ENCODE measurements at places on chromosomes 2 and 18. TPM values are rescaled to one million over a fixed set of nuclear protein-coding genes. Genes with fewer than 3 reads are reported as not detected.

The KLHL41 gene
- polyA plus RNA-seq = 0.76 TPM

DNA sequence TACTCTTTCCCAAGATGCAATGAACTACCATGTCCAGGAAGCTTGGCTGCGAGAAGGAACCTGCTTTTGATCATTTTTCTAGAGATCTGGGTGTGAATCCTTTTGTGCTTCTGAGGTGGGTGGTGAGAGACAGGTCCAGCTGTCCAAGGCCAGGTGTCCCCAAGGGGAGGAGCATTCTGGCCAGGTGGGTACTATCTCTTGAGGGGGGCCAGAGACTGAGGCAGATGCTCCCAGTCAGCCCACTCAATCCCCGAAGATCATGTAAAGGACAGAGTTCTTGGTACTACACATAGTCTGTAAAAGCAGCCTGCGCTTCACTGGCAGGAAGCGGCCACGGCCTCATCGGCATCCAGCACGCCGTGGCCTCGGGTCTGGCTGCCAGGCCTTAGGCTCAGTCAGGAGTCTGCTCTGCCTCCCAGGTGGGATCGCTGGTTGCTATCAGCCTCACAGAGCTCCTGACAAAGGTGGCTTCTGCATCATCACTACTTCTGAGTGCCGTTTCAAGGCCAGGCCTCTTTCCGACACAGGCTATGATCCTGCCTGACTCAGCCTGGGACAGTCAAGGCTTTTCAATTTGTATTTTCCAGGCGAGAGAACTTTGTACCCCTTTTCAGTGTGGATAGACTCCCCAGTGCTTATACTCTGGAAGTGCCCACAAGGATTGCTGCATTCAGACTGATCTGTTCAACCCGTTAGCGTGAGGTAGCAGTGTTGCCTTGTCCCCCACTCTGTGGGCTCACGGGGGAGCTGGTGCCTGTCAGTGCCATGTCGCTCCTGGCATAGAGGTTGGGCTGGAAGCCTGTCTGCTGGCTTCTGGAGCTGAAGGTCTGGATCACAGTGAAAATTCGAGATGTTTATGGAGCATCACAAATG is 29.1 kb downstream of the STK25 start:
- no peak for DNase-seq

GRCh38 chr2:101119431-101119830 is 31.8 kb downstream of the TBC1D8 start:
- no peak for DNase-seq

The PTPRN gene
- 0.20 TPM for polyA plus RNA-seq

DNA sequence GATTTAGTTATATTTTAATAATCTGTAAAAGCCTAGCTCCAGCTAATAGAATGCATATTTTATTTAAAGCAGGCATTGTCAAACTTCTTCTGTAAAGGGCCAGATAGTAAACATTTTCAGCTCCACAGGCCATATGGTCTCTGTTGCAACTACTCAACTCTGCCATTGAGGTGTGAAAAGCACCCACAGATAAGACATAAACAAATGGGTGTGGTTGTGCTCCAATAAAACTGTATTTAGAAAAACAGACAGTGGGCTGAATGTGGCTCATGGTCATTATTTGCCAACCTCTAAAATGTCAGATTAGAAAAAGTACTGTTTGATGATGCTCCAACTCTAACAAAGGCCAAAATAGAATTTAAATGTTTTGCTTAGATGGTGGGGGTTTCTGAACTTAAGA is 519.9 kb downstream of the RNF144A start:
- no peak for DNase-seq

GRCh38 chr2:242085941-242086621 is 216.6 kb downstream of the RTP5 start:
- DNase-seq = no peak

The TRIM54 gene
- polyA plus RNA-seq = 5.7 TPM

DNA sequence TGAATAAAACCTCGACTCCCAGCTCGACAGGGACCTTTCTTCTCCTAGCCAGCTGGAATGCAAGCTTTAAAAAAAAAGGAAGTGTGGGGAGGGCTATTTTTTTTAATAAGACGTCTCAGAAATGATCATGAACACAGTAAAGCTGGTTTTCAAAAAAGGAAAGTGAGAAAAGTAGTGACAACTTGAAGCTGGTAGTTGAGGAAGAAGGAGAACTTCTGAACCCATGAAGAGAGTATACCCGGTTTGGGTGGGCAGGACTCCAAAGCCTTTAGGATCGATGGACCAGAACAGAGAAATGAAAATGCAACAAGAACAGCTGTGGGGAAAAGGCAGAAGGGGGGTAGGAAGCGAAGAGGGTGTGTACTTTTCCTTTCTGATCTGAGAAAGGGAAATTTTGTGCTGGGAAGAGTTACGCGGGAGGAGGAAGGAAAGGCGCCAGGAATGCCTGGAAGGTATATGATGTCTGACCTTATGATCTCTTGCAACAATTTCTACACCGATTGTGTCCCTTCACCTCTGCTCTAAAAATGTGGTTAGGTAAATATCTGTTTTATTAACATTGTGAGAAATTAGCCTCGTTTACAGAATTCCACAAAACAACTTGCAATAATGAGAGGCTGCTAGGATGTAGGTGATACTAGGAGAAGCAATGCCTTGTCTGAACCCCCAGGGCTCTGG is 22.6 kb upstream of the CYP1B1 start:
- no peak for DNase-seq

GRCh38 chr2:131122496-131122895 is 17.4 kb downstream of the PLEKHB2 start:
- no peak for DNase-seq

GRCh38 chr2:48638261-48638660 is 20.6 kb downstream of the GTF2A1L start:
- no peak for DNase-seq

The SLC9A4 gene
- 7.3 TPM for polyA plus RNA-seq

The TRIM43 gene
- 0.59 TPM for polyA plus RNA-seq

DNA sequence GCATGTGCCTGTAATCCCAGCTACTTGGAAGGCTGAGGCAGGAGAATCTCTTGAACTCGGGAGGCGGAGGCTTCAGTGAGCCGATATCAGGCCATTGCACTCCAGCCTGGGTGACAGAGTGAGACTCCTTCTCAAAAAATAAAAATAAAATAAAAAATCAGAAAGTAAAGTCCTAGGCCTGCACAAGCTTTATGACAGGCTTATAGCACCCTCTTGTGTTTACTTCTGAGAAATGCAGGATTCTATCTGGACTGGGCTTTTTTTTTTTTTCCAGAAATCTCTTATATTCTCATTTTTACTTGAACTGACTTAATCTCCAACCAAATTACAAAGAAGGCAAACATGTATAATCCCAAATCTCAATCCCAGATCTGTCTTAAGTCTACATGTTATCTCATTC is 26.1 kb upstream of the REG3G start:
- DNase-seq = no peak

- DNase-seq = no peak
Measured at GRCh38 chr2:39724828-39725144, 54.3 kb downstream of the THUMPD2 start.

The VAMP5 gene
- polyA plus RNA-seq = 52.2 TPM

The HOXD1 gene
- polyA plus RNA-seq = 9.7 TPM

DNA sequence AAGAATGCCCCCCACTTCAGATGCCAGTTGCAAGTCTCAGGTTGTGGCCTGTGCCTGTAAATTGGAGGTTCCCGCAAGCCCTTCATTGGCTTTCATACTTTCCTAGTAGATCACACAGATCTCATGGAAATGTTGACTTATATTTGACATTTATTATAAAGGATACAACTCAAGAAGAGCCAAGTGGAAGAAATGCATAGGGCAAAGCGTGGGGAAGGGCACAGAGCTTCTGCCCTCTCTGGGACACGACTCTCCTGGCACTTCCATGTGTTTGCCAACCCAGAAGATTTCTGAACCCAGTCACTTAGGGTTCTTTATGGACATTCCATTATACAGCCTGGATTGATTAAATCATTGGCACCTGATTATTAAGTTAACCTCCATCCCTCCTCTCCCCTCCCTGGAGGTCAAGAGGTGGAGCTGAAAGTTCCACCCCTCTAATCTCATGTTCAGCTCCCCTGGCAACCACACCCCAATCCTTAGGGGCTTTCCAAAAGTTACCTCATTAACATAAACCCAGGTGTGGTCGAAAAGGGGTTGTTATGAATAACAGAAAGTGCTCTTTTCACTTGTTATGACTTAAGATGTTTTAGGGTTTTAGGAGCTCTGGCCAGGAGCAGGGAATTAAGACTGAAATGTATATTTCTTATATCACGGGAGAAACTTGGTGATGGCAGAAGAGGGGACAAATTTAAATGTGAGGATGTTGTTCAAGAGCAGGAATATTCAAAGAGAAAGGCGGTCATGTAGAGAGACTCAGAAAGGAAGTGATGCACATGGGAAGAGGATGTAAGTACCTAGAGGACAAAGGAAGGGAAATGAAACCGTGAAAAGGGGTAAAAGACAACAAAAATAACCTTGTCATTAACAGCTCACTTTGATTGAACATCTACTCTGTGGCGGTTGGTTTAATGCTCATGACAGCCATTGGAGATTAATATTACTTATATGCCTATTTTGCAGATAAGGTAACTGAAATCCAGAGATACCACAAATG is 31.8 kb downstream of the SP100 start:
- DNase-seq = no peak

GRCh38 chr18:61827591-61827990 is 65.2 kb downstream of the RNF152 start:
- no peak for DNase-seq

- no peak for DNase-seq
Measured at GRCh38 chr2:120948662-120949011, 213.0 kb downstream of the GLI2 start.

DNA sequence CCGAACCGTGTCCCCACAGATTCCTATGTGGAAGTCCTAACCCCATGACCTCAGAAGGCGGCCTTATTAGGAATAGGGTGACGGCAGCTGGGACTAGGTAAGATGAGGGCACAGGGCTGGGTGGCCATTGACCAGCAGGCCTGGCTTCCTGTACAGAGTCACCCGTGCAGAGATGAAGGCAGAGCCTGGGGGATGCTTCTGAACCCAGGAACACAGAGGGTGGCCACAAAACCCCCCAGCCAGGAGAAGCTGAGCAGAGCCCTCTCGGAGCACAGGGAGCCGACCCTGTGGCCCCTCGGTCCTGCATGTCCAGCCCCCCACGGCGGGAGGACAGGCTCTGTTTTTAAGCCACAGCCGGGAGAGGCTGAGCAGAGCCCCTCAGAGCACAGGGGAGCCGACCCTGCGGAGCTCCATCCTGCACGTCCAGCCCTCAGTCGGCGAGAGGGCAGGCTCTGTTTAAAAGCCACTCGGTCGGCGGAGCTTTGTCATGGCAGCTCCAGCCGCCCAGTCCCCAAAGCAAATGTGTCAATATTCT is 2.7 kb downstream of the PDCD1 start:
- DNase-seq = no peak

DNA sequence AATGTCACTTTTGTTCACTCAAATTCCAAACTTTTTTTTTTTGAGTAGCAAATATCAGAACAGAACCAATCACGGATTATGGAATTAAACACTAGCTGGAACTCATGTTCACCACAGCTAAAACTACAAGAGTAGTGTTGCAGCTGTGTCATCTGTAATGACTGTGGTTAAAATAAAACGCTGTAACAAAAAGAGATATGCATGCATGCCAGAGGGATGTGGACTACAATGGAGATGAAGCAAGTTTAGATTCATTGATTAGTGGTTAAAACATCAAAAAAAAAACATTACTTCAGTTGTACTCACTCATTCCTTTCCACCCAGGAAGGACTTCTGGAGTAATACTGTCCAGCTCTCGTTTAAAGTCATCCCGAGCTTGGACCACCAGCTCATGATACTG is 37.0 kb downstream of the IMMT start:
- DNase-seq = no peak

DNA sequence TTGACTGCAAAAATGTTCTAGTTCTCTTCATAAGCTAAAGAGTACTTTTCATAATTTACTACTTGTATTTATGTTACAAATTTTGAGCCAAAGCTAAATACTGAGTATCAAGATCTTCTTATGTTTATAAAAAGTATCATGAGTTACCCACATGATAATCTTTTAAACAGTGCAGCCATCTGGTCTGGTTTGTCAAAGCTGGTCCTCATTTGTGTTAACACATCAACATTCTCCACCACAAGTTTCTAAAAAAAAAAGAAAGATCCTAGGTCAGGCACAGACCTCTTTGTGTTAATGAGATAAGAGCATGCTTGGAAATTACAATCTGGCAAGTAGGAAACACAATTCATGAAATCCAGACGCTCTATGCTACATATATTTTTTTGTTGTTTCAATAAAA is 75.5 kb upstream of the FRZB start:
- no peak for DNase-seq

- no peak for DNase-seq
Measured at GRCh38 chr2:129050101-129050500, 731.4 kb upstream of the HS6ST1 start.

The FASTKD2 gene
- polyA plus RNA-seq = 41.5 TPM

DNA sequence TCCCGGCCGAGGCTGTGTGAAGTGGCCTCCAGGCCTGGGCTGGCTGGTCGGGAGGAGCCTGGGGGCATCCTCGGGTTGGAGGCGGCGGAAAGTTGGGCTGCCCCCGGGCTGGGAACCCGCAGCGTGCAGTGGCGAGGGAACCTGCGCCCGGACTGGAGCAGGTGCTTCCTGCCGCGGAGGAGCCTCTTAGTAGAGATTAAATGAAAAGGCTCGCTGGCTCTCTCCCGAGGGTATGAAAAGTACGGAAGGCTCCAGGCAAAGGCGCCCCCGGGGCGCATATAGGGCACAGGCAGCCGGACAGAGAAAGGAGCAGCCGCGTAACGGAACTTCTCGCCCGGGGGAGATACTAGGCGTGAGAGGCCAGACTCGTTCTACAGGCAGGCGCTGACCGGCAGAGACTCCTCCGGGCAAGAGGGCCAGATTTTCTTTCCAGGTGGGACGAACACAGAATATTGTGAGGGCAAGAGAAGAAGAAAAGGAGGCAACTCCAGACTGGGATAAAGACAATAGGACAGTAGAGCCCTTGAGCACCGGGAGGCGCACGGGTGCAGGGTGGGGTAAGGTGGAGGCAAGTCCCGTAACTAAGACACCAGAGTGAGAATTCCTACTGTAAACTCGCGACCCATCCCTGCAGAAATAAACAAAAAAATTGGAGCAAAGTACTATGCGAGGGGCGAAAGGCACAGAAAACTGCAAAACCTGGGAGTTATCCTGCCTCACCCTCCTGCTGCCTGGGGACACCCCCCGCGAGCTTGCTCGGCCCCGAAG is 816 bp downstream of the CDH2 start:
- DNase-seq = no peak

- DNase-seq = no peak
Measured at GRCh38 chr2:96649342-96649741, 6.8 kb downstream of the FER1L5 start.

The GAREM1 gene
- polyA plus RNA-seq = 34.2 TPM

GRCh38 chr2:128753800-128754199 is 435.1 kb upstream of the HS6ST1 start:
- DNase-seq = no peak

DNA sequence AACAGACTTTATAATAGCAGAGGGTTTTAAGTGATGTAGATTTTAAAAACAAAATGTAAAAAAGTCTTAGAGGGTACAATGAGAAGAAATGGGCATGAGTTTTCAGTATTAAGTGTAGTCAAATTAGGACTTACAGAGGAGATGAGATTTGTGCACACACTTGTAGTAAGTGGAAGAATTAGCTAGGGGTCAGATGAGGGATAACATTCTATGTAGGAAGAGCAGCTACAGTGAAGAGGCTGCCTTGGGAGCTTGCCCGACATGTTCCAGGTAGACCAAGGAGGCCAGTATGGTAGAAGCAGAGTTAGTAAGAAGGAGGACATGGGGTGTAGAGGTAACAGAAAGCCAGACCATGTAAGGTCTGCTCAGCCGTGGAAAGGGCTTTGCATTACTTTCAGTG is 189.2 kb upstream of the DSEL start:
- DNase-seq = no peak

The DPP10 gene
- polyA plus RNA-seq = 14.1 TPM

The ATL2 gene
- polyA plus RNA-seq = 64.8 TPM

All from left renal cortex interstitium (tissue), 4 donors.